Stomach (tissue), 19 donors: ENCODE measurements at places on chromosomes 5 and 9. TPM values are rescaled to one million over a fixed set of nuclear protein-coding genes. Genes with fewer than 3 reads are reported as not detected.

BHMT2 gene
- polyA plus RNA-seq: 3.9 TPM

ORM2 gene
- polyA plus RNA-seq: 4.9 TPM

LCN9 gene
- not detected for polyA plus RNA-seq

S1PR3 gene
- 5.1 TPM for polyA plus RNA-seq

HK3 gene
- polyA plus RNA-seq: 4.6 TPM

KIF24 gene
- 0.37 TPM for polyA plus RNA-seq

TAF11L5 gene
- polyA plus RNA-seq: not detected

NPR2 gene
- 11.4 TPM for polyA plus RNA-seq

IFNA2 gene
- polyA plus RNA-seq: not detected

PTPDC1 gene
- polyA plus RNA-seq: 2.9 TPM

NKD2 gene
- polyA plus RNA-seq: 5.3 TPM

SLC12A2 gene
- polyA plus RNA-seq: 5.7 TPM

NACC2 gene
- polyA plus RNA-seq: 6.6 TPM

SPATA24 gene
- polyA plus RNA-seq: 5.4 TPM

SIGMAR1 gene
- 25.5 TPM for polyA plus RNA-seq

DNA sequence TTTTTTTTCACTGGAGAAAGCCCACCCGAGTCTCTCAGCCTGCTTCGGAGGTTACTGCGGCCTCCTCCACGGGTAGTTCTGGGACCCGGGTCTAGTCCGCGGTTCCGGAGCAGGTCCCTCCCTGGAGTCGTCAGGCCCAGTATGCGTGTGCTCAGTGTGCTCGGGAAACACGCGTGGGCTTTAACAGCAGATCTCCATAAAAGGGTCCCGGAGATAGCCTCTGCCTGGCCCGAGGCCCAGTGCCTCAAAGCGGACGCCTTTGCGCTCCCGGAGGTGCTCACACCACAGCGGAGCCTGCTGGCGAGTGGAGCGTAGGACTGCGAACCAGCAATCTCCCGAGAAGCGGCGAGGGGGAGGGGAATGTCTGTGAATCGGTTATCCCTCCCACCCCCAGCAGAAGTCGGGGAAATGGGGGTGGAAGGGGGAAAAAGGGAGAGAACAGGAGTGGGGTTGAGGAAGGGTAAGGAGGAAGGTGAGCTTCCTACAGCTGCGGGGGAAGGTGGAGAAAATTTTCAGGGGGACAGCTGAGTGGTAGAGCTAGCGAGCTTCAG, 28.7 kb downstream of the CDKN2A start:
- peak; percentile 84 for DNase-seq

- DNase-seq: no peak
These were observed 85.3 kb upstream of the CD180 start for GRCh38 chr5:67281874-67282273.

GRCh38 chr9:99118782-99119466, 14.0 kb downstream of the TGFBR1 start:
- DNase-seq: peak; percentile 32

GRCh38 chr5:155263381-155263780, 249.8 kb downstream of the KIF4B start:
- DNase-seq: no peak

GRCh38 chr9:100580257-100580656, 2.4 kb downstream of the CAVIN4 start:
- no peak for DNase-seq

DNA sequence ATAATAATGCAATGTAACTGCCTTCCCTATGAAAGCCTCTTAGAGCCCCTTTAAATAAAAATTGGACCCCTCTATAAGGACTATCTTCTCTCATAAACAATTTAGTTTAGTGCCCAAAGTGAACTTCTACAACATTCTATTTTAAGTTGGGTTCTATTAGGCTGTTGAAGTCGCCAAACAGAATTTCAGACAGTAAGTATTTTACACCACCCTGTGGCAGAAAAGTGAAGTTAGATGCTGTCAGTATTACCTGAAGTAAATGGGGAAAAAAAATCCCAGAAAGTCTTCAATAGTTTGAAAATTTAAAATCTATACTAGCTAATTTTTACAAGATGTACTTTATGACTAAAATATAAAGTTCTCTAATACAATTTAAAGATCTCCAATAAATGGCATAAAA, 29.5 kb downstream of the CAAP1 start:
- no peak for DNase-seq

GRCh38 chr5:180527659-180528058, 33.5 kb downstream of the CNOT6 start:
- no peak for DNase-seq

- DNase-seq: no peak
These were observed 61.4 kb downstream of the KIF24 start for GRCh38 chr9:34267660-34268059.

DNA sequence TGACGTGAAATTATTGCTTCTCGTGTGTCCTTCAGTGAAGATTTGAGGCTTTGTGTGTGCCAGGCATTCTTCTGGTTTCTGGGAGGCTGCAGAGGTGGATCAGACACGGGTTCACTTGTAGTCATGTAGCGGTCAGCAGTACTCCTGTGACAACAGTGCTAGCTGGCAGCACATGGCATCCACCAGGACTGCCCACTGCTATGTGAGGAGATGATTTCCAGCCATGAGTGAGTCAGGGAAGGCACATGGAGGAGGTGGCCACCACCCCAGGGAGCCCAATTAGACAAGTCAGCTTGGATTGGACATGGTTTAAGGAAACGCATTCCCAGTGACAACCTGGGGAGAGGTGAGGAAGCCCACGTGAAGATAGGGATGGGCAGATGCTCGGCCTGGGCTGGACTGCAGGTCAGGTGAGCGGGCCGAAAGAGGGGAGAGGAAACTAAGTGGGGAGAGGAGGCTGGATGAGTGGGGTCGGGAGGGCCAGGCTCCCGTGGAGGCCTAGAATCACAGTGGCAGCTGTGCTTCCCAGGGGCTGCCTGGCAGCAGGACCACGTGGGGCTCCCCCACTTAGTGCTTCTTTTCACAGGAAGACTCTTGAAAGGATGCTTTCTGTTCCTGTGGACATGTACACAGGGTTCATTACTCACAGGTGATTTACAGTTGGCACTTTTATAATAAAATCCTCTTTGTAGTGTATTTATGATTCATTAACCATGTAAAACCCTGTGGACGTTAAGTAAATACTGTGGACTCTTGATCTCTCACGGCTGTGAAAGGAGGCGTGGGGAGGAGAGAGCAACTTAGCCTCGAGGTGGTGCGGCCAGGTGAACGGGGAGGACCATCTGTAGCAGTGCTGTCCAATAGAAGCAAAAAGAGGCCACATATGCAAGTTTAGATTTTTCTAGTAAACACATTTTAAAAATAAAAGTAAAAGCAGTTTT, 80.0 kb upstream of the OTULINL start:
- DNase-seq: no peak

DNA sequence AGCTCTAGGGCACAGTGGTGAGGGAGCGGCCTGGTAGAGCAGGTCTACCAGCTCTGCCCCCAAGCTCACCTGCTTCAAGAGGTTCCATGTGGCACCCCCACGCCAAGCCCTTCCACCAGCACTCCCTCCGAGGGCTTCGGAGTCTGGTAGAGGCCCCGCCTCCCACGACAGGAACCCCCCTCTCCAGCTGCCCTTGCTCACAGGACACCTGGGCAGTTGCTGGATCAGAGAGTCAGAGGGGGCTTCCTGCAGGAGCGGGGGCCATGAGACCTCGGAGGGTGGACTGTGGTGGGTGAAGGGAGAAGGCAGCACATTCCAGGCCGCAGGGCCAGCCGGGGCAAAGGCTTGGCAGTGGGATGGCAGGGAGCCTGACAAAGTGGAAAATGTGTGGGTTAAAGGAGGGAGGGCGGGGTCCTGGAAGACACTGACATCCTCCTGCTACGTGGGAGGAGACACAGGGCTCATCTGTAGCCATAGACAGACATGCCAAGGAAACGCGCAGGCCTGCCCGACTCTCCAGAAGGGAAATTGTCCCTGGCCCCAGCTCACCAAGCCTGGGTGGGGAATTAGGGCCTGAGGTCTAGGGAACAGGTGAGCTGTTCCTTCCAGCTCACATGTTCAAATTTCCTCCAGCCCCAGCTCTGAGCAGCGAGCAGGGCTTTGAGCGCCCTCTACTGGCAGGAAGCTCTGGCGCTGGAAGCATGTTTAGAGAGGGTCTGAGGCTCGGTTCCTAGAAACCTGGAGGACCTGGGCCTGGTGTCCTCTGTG, 74.2 kb downstream of the NTNG2 start:
- peak; percentile 91 for DNase-seq

- no peak for DNase-seq
These were observed 86.7 kb downstream of the FAM114A2 start for GRCh38 chr5:153952057-153952456.

GRCh38 chr5:132883261-132883834, 9.9 kb downstream of the LEAP2 start:
- peak; percentile 55 for DNase-seq

GRCh38 chr9:98074115-98074990, 17.8 kb downstream of the NANS start:
- peak; percentile 81 for DNase-seq

DNA sequence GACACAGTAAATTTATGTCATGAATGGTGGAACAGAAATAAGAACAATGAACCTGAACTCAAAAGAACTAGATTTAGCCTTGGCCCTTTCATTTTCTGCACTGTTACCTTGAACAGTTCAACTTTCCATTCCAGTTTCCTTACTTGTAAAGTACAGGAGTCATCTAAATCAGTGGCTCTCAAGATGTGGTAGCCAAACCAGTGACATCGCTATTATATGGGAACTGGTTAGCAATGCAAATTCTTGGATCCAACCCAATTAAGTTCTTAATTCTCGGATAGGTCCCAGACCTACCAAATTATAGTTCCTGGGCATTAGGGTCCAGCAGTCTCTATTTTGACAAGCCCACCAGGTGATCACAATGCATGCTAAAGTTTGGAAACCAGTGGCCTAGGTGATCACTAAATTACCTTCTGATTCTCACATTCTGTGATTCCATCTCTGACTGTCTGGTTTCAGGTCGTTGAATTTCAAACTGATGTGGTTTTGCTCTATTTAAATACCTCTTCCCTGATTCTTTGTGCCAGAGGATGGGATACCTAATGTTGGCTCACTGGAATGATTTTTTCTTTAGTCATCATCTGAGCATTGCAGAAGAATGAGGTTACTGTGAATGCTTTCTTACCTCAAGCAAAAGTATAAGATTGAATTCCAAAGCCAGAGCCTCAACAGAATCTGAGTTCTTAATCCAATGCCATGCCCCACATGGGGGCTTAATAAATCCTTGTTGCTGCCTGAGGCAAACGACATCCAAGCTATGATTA, 253.8 kb downstream of the ENC1 start:
- DNase-seq: no peak

GRCh38 chr5:16178745-16179372, 732 bp downstream of the MARCHF11 start:
- DNase-seq: peak; percentile 92

DNA sequence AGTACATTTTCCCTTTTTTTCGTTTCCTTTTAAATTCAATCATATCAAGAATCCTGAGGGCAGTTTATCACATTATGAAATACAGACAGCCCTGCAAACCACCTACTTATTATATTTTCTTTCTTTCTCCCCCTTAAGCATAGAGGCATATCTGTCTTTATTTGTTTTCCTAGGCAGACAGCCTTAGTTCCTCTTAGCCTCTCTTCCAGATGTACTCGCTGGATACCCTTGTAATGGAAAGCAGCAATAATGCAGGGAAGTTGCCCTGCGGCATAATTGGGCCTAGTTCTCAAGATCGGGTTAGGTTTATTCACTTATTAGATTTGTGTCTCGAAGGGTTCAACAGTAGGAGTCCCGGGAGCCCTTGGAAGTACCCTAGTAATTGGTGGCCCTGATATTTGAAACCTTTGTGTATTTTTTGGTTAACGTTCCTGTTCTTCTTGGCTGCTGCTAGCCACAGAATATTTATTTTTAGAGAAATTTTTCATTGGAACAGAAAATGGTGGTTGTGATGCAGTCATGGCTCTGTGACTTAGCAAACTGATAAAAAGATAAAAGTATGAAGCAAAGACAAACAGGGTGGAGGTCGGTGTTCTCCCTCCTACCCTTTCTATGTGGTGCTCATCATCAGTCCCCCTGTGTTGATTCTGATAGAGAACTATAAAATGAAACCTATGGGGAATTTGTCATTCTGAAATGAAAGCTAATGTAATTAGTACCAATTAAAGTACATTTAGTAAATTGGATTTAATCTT, 6.4 kb downstream of the TLE4 start:
- DNase-seq: no peak
